NCI-H510A treated with DMSO at 0.1 percent for 48 hours (cell line): ENCODE measurements at places on chromosomes 12 and 14.

DNA sequence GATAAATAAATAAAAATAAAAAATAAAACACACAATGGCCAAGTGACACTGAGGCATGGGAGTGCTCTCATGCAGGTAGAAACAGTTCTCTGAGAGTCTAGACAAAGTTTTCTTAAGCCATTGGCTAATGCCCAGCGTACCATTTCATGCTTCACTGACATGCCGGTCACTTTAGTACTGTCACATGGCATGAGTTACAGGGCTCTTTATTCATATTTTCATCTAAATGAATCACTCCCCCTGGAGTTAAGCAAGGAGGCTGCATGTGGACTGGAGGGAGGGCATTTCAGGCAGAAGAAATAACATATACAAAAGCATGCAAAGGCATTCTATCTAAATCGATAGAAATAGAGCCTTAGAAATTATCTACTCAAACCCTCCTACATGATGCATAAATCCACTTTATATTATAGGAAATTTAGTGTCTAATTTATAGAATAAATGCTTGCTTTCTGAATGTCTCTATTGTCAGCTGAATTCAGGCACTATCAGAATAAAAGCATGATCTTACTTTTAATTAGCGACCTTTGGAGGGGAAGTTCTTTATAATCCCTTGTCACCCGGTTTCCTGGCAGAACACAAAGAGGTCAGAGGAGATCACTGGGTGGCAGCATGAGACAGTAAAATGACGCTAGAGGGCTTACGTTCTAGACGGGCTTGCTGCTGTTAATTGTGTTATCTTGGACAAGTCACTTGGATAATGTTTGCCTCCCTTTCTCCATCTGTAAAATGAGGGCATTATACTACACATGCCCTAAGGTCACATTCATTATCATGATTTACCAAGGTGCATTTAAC, 17.5 kb downstream of the DYRK4 start:
- DNase-seq = no peak

- DNase-seq = no peak
Measured at GRCh38 chr14:105073720-105074600, 8.7 kb upstream of the GPR132 start.

GRCh38 chr14:82655770-82656169, 1122.1 kb upstream of the SEL1L start:
- peak; percentile 22 for DNase-seq

DNA sequence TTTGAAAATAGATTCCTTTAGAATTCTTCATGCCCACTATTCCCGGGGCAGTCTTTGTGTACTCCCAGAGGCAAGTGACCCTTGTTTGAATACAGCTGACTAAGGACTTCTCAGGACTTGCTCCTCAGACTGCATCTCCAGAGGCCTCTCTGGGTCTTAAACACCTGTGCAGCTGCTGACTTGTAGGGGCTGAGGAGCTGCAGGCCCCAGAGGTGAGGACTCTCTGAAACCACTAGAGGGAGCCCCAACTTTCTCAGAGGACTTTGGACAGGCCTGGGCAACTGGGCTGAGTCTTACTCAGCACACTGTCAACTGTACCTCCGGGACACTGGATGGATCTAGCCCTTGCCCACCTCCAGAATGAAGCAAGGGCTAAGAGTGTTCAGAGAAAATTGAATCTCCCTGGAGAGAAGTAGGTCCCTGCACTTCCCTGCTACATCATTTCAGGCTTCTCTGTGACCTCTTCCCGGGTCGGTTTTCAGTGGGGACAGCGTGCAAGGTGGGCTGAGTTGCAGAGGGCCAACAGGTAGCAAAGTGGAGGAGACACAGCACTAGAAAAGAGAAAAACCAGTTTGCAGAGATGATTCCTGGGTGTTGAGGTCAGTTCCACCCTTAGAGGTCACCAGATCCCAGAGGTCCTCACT, 164.6 kb downstream of the TMEM117 start:
- DNase-seq = peak; percentile 27
